ENCODE measurements at places on chromosomes 1 and 21. TPM values are rescaled to one million over a fixed set of nuclear protein-coding genes. Genes with fewer than 3 reads are reported as not detected.

DNA sequence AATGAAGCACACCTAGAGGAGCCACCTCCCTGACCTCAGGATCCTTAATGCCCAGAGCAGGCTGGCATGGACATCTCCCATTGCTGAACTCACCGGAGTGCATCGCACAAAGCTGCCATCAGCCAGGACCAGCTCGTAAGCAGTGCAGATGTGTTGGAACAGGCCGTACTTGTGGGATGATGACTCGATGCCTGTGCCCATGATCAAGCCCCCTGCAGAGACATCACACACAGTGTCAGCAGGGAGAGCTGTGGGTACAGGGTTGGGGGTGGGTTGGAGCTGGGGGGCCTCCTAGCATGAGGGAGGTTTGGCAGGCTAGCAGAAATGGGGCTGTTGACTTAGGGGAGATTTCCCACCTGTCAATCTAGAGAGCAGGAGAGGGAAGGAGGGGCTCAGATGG, 12.0 kb downstream of the DHCR24 start:
- peaks cover 54% of the 10 kb centered on the region for H3K36me3 ChIP-seq
- no peak for DNase-seq
- H3K4me3 ChIP-seq = no peak overlapping the region
- peaks cover 8% of the 10 kb centered on the region for H3K4me1 ChIP-seq

- H3K4me3 ChIP-seq = no peak overlapping the region
- H3K4me1 ChIP-seq = peaks cover 5% of the 10 kb centered on the region
- DNase-seq = no peak
- H3K27ac ChIP-seq = no peak overlapping the region
- H3K36me3 ChIP-seq = no peaks in the 10 kb centered on the region
- peaks cover 42% of the 10 kb centered on the region for H3K27me3 ChIP-seq
Observed at GRCh38 chr1:223358826-223359225, 5.2 kb downstream of the SUSD4 start.

DNA sequence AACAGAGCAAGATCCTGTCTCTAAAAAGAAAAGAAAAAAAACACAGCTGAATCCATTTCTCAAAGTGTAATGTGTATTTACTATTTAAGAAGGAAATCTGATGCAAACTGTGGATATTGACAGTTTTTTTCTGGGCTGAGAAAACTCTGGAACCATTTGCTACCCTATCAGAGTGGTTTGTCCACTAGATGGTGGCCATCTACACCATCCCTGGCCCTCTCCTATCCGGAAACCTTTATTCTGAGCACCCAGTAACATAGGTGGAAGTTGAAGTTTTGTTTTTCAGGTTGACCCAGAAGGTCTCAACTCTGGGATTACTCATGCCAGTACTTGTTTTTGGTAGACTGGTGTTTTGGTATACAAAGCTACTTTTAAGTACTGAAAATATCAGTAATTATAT, 20.2 kb downstream of the ECHDC2 start:
- no peak for DNase-seq
- no peaks in the 10 kb centered on the region for H3K36me3 ChIP-seq
- no peaks in the 10 kb centered on the region for H3K27me3 ChIP-seq
- peaks cover 5% of the 10 kb centered on the region for H3K4me1 ChIP-seq

DNA sequence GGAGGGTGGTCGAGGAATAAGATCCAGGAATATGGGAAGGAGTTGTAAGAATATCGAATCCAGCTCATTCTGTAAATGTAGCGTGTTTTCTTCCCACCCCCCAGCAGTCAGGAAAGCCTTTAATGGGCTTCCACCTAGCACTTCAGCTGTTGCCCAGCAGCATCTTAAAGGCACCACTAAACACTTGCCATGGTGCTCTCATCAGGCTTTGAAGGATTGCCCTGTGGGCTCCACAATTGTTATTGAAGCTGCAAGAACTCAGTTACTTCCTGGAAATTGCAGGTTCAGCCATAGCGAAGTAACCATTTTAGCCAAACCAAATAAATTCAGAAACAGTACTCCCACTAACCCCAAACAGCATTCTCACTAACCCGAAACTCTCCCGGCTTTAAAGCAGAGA, 511.2 kb downstream of the PLPP3 start:
- no peaks in the 10 kb centered on the region for H3K36me3 ChIP-seq
- no peaks in the 10 kb centered on the region for H3K4me1 ChIP-seq
- no peak overlapping the region for H3K4me3 ChIP-seq

- no peak overlapping the region for H3K27ac ChIP-seq
- DNase-seq = no peak
- no peak overlapping the region for H3K4me3 ChIP-seq
Observed at GRCh38 chr1:200373811-200374231, 36.0 kb downstream of the ZNF281 start.

DNA sequence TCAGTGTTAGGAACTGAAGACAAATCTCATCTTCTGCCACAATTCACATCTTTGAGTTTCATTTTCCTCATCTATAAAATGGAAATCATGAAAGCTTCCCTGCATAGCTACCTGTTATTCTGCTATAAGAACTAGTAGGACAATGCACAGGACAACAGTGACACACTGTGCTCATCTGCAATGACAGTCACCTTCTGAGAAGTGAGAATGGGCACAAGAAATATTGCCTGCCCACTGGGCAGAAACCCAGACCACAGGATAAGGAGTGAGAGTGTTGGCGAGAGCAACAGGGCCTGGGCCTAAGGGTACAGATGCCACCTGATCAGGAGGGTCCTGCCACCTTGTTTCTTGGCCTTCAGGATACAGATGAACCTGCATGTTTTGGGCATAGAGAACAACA, 23.3 kb upstream of the ARTN start:
- H3K27me3 ChIP-seq = no peaks in the 10 kb centered on the region
- H3K4me3 ChIP-seq = no peak overlapping the region
- peaks cover 2% of the 10 kb centered on the region for H3K4me1 ChIP-seq

DNA sequence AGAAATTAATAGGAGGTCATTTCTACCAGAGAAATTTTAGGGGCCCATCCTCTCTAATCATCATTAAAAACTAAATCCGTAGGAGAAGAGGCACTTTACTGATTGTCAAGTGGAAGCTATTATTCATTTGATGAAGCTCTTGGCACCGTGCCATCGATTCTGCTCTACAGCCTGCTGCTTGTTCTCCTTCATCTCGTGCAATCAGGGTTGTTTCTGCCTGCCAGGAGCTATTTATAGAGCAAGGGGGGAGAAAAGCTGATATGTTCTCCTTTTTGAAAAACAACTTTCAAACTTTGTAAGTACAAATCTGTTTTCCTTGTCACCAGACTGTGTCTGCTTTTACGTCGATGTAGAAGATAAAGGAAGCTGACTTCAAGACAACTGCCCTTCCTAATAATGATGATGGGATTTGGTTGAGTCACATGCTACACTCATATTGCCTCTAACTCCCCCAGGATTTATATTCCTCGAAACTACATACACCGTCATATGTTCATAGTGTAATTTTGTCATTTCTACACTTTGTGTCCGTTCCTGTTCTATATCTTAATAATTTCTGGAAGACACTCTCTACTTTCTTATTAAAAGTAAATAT, 169.6 kb upstream of the LHX8 start:
- no peaks in the 10 kb centered on the region for H3K36me3 ChIP-seq
- no peak overlapping the region for H3K27ac ChIP-seq
- H3K27me3 ChIP-seq = no peaks in the 10 kb centered on the region

DNA sequence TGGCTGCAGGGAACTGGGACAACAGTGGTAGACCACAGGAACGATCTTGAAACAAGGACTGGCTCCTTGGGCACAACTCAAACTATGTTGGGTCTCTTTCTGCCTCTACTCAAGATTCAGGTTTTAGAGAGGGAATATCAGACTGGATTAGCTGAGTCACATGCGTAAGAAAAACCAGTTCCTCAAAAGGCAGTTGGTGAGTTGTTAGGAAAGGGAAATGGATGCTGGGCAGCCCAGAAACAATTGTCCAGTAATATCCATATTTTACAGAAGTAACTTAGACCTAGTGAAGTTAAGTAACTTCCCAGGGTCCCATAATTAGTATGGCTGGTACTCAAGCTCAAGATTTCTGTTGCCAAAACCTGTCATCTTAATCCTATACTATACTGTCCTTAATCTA, 27.0 kb upstream of the TMEM39B start:
- H3K4me3 ChIP-seq = no peak overlapping the region
- peaks cover 64% of the 10 kb centered on the region for H3K36me3 ChIP-seq
- no peak overlapping the region for H3K27ac ChIP-seq
- H3K27me3 ChIP-seq = no peaks in the 10 kb centered on the region
- no peak for DNase-seq

GRCh38 chr1:206953626-206954025, 7.4 kb upstream of the PIGR start:
- H3K4me3 ChIP-seq = no peak overlapping the region
- peaks cover 8% of the 10 kb centered on the region for H3K27me3 ChIP-seq
- DNase-seq = no peak

- H3K27ac ChIP-seq = no peak overlapping the region
- no peaks in the 10 kb centered on the region for H3K27me3 ChIP-seq
- H3K4me1 ChIP-seq = no peaks in the 10 kb centered on the region
- H3K4me3 ChIP-seq = no peak overlapping the region
- H3K36me3 ChIP-seq = no peaks in the 10 kb centered on the region
Observed at GRCh38 chr21:16587141-16587581, 857.4 kb downstream of the USP25 start.

- no peak overlapping the region for H3K4me3 ChIP-seq
- peaks cover 8% of the 10 kb centered on the region for H3K4me1 ChIP-seq
- no peaks in the 10 kb centered on the region for H3K27me3 ChIP-seq
- no peak for DNase-seq
- no peak overlapping the region for H3K27ac ChIP-seq
- H3K36me3 ChIP-seq = no peaks in the 10 kb centered on the region
Observed at GRCh38 chr1:172970186-172970585, 80.6 kb downstream of the TNFSF18 start.

The VHLL gene
- total RNA-seq = not detected

The CATSPER4 gene
- total RNA-seq = not detected

Measured in activated CD8-positive, alpha-beta T cell treated with anti-CD3 and anti-CD28 coated beads, Interleukin-2, amount 10 ng/mL, durations not matched to agents 7 days and 5 days (primary cell).